ENCODE measurements at places on chromosomes 5 and 9.
A peak's percentile ranks its signal among the peaks of the same experiment; 100 is the strongest.

DNA sequence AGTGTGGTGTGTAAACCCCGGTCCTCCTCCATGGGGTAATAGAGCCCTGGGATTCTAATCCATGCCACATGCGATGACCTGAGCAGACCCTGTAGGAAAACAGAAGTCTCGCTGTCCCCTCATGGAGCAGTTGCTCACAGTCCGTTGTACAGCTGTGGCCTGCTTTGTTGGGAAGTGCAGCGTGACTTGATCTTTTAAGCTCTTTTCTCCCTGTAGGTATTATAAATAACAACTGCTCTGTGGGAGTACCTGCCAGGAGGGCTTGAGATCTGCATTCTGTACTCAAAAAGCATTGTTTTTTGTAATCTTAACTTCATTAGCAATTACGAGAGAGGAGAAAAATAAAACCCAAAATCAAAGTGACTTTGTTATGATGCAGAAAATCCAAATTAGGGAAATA is 17.3 kb downstream of the MEGF10 start:
- DNase-seq = no peak

- DNase-seq = no peak
Measured at GRCh38 chr5:1638658-1639400, 115.1 kb upstream of the LPCAT1 start.

DNA sequence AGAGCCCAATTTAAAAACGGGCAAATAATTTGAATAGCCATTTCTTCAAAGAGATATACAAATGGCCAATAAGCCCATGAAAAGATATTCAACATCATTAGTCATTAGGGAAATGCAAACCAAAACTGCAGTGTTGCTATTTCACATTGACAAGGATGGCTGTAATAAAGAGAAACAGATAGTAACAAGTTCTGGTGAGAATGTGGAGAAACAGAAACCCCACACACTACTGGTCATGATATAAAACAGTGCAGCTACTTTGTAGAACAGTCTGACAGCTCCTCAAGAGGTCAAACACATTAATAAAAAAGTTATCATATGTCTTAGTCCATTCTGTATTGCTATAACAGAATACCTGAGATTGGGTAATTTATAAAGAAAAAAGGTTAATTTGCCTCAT is 237.0 kb upstream of the GRAMD2B start:
- no peak for DNase-seq

DNA sequence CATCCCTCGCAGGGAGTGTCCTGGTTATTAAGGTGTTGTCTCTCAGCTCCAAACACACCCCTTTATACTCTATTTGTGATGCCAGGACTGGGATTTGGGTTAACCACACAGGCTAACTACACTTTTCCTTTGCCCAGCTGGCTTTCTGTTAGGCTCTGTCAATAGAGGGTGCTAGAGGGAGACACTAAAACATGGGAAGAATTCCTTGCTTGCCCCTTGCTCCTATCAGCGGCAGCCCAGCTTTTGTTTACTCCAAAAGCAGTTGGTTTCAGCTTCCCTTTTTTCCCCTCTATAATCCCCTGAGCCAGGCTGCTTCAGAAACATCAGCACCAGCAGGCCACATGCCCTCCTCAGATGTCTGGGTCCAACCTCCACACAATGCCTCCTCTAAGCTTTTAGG is 297.1 kb downstream of the KCTD16 start:
- DNase-seq = peak; percentile 67

GRCh38 chr5:73770172-73771025 is 144.4 kb downstream of the ARHGEF28 start:
- no peak for DNase-seq

GRCh38 chr5:168064933-168065622 is 226.4 kb upstream of the WWC1 start:
- DNase-seq = no peak

GRCh38 chr5:140574165-140574564 is 9.5 kb downstream of the SLC35A4 start:
- DNase-seq = no peak

DNA sequence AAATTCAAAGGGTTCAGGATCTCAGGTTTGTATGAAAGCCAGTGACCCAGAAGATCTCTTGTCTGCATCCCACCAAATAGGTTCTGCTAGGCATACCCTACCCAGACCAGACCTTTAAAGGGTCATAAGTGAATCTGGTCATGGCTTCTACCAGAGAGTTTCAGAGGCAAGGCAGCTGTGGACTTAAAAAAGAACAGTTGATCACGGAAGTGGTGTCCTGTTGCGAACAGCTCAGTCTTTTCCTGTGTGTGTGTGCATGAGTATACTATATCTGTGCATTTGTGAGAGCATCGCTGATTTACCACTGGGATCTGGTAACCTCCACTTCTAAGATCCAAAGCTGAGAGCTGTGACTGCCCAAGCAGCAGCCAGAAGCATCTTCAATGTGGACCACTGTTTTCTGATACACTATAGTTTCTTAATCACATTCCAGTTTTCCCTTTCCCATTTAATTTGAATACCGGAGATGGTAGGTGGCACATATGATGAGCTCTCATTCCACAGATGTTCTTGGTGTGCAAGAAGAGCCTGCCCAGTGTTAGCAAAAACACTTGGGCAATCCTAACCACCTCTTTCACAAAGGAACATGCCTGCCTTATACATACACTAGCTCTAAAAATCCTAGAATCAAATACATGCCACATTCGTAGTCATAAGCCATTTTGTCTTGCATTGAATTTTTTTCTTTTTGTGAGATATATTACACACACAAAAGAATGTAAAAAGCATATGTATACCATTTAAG is 36.2 kb upstream of the OR2S2 start:
- no peak for DNase-seq

- DNase-seq = no peak
Measured at GRCh38 chr5:50768634-50769033, 102.2 kb downstream of the PARP8 start.

- no peak for DNase-seq
Measured at GRCh38 chr5:161547738-161548486, 1.4 kb upstream of the GABRB2 start.

- no peak for DNase-seq
Measured at GRCh38 chr5:5625491-5625890, 203.0 kb downstream of the ICE1 start.

DNA sequence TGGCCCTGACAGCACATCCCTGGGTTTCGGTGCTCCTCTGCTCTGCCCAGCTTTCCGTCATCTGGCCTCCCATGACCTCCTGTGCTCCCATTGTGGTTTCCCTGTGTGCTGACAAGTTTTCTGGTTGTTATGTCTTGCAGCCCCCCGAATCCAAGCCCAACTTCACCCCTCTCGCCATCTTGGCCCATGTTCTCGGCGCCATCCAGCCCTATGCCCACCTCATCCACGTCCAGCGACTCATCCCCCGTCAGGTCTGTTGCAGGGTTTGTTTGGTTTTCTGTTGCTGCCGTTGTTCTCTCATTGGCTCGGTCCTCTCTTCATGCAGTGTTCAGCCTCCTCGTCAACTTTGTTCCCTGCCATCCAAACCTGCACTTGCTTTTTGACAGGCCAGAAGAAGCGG is 196.4 kb downstream of the NR3C1 start:
- DNase-seq = no peak

- DNase-seq = peak; percentile 20
Measured at GRCh38 chr9:34037626-34038025, 11.1 kb downstream of the UBAP2 start.

- DNase-seq = no peak
Measured at GRCh38 chr9:17744786-17745185, 165.9 kb downstream of the SH3GL2 start.

GRCh38 chr5:61840361-61840760 is 465.6 kb upstream of the KIF2A start:
- no peak for DNase-seq

DNA sequence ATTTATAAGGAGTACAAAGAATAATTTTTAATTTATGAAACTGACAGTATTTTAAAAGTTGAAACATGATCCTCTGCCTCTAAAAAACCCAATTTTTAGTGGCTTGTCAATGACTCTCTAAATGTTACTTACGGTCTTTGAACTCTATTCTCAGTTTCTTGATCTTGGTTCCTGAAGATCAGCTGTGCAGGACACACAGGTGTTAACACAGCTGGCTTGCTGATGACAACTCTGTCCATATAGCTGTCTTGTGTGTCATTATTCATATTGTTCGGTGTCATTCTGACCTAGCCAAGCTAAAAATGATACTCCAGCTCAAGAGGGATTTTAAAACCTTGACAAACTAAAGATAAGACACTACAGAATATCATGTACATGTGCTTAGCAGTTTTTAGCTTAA is 314.5 kb downstream of the CCDC171 start:
- no peak for DNase-seq

DNA sequence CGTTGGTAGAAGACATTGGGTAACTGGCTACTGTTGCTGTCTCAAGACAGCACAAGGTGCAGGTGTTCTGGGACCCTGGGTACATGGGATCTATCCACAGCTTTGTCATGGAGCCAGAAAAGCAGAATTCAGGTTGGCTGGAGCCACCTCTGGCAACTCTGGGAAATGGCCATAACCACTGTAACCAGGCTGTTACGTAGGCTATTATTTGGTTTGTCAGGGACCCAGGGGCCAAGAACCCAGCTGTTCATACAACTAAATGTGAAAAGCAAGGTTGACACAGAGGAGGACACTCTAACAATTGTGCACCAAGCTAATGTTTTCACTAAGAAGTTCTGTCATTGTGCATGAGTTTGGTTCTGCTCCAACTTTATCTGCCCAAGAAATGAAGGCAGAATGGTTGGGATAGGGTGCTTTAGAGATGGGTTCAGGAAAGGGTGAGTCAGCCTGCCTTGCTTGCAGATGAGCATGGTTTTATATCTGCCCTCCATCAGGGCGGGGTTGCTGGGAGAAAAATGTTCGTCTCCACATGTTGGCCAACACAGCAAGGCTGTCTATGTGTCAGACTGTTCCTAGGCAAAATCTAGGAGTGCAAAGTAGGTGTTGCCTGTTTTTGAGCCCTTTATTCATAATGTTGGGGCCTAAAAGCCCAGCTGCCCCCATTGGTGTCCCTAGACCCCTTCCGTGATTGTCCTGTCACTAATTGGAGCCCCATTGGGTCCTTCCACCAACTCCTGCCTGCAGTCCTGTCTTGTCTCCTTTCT is 131.3 kb upstream of the DAP start:
- DNase-seq = no peak

DNA sequence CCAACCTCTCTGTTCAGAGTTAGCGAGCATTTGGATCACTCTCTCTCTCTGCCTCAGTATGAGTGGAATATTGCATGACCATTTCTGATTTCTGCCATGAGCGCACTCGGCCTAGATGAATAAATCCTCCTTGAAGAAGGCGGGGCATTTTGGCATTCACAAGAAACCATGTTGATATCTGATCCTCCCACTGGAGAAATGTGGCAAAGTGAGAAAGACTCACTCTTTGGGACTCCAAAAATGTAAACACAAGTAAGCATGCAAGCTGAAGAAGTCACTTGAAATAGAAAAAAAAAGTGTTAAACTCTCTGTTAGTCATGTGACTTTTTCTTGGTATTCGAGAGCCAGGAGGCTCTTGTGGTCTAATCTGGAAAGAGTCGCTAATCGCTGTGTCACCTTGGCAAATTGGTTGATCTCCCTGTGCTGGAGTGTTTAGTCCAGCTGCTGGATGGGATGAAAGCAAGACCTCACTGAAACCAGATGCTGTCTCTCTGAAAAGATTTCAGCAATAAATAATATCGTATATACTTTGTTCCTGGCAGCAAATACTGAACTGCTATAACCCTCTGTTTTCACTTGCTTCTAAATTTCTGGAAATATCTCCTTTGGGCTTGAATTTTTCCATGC is 95.5 kb downstream of the GHR start:
- no peak for DNase-seq

- DNase-seq = no peak
Measured at GRCh38 chr9:81268048-81268447, 421.3 kb downstream of the TLE1 start.

- DNase-seq = peak; percentile 14
Measured at GRCh38 chr5:104965006-104965405, 1402.4 kb upstream of the NUDT12 start.

- DNase-seq = no peak
Measured at GRCh38 chr5:6550628-6551027, 82.2 kb downstream of the NSUN2 start.

DNA sequence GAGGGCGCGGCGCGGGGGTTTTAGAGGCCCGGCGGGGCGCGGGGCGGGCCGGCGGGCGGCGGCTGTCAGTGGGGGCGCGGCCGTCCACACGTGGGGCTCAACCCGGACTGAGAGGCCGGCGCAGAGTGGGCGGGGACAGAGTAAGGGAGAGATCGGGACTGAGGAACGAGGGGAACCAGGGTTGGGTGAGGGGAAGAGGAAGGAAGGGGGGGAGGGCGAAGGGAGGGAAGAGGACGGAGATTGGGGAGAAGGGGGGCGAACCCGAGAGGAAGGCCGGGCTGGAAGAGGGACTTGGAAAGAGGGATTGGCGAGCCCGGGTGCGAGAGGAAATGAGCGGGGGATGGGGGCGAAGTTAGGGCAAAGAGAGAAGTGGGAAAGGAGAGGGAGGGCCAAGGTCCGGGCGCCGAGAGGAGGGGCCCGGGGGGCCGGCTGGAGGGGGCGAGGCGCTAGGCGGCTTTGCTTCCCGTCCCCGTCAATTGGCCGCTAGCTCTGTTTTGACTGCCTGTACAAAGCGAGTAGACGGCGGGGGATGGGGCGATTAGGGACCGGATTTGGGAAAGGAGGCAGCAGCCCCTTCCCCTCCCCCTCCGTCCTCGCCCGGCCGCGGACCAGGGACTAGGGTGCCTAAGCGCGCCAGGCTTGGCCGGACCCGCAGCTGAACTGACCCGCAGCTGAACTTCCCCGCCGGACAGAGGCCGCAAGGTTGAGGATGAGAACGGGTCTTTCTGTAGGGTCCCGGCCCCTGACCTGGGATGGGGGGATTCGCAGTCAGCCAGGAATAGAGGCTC is 399 bp upstream of the FBN2 start:
- DNase-seq = no peak

DNA sequence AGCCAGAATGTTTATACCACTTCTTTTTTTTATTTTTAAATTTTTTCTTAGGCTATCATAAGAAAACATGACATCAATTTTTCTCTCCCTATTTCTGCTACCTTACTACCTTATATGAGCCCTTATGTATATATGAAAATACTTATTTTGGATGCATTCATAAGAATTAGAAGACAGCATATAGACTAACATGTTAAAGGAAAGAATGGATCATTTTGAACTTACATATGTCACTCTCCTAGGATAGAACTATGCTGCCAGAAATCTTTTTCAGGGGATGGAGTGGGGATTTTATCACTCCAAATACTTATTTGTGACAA is 51.8 kb downstream of the SNX24 start:
- DNase-seq = no peak

- no peak for DNase-seq
Measured at GRCh38 chr9:36548454-36548853, 24.2 kb upstream of the MELK start.
